ENCODE measurements at places on chromosomes 2 and 18.

DNA sequence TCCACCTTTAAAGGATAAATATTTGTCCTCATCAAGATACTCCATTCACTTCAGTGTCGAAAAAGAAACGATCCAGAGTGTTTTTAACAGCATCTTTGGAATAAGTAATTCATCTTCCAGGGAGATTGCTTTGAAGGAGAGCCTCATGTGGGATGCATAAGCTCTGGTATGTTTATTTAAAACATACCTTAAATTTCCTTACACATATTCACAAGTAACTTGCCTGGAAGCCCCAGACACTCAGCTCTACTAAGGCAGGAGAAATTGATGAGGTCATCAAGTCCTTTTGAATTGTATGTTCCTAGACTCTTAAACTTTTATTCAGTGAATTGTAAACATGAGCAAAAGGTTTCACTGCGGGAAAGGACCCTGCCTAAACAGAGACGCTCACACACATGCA is 103.0 kb downstream of the CDK15 start:
- no peak for DNase-seq

- no peak for DNase-seq
Observed at GRCh38 chr2:142321706-142322280, 191.0 kb upstream of the LRP1B start.

DNA sequence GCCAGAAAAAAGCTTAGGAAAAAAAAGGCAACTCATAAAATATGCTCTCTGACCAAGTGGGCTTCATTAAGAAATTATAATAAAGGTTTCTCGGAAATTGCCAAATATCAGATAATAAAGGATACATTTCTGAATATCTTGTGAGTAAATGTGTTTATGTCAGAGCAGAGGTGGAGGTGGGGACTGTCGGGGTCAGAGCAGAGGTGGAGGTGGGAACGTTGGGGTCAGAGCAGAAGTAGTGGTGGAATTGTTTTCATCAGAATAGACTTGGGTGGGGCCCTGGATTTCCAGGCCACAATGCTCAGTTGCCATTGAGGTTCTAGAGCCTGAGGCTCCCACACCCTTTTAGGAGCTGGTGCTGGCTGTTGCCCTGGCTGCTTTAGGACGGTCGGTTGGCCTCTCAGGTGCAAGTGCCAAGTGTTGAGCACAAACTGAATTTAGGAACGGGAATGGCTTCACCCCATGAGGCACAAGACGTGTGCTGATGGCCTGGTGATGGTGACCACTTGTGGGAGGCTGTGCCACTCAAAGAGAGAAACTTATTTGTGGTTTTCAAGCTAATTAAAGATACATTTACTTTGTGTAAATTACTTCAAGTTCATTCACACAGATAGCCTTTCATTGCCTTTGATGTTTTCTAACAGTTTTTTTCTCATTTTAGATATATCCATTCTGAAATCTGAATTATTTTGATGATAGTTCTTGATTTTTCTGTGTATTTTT is 131.5 kb downstream of the ATP9B start:
- DNase-seq, result peak; percentile 26

DNA sequence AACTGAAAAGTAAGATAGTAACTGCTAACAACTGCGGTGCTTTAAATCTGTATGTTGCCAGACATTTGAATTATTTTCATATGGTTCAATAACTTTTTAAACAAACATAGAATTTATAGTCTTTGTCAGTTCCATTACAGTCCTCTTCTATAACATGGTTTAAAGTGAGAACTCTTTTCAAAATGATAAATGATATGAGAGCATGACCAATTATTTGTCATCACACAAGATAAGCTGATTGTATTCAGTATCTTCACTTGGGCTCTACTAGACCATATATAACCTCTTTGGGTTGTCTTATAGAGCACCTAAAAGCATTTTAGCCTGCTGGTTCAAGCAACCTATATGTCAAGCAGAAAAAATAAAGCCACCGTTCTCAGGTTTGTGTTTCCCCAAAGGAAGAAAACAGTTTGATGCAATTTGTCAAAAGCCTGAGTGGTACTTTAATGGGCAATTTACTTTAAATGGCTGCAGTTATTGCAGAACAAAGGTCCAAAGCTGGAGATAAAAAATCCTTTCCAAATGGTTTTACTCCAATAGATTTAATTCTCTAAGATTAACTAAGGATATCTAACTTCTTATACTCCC is 298.4 kb downstream of the FSIP2 start:
- DNase-seq, result no peak

GRCh38 chr2:9030841-9031240 is 27.4 kb upstream of the MBOAT2 start:
- DNase-seq, result no peak

GRCh38 chr2:240450532-240451107 is 15.2 kb downstream of the GPC1 start:
- no peak for DNase-seq

DNA sequence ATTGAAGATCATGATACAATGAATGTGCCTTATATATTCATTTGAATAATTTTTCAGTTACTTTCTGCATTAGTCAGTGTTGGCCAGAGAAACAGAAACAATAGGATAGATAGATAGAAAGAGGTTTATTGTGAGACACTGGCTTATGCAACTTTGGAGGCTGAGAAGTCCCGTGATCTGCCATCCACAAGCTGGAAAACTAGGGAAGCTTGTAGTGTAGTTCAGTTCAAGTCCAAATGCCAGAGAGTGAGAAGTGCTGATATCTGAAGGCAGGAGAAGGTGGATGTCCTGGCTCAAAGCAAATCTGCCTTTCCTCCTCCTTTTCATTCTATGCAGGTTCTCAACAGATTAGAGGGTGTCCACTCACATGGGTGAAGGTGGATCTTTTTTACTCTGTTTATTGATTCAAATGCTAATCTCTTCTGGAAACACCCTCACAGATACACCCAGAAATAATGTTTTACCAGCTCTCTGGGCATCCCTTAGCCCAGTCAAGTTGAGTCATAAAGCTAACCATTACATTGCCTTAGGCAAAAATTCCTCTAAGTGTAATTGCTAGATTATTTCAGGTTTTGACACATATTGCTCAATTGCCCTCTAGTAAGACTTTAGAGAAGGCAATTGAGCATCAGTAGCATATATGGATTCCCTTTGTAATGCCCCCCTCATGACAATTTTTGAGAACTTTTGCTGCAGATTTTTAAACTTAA is 341.4 kb downstream of the LPIN1 start:
- DNase-seq, result no peak

DNA sequence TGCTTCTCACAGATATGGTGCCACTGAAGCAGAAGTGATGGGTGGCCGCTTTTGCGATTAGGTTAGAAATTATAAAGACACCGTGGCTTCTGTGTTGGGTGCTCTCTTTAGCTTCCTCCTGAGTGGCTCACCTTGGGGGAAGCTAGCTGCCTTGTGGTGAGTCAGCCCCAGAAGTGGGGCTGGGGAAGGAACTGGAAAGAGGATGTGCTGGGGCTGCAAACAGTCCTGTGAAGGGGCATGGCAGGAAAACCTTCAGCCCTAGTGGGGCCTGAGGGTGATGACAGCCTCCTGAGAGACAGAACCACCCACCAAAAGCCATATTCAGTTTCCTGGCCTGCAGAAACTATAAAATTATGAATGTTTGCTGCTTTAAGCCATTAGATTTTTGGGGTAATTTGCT is 8.9 kb upstream of the ASB18 start:
- DNase-seq, result no peak

DNA sequence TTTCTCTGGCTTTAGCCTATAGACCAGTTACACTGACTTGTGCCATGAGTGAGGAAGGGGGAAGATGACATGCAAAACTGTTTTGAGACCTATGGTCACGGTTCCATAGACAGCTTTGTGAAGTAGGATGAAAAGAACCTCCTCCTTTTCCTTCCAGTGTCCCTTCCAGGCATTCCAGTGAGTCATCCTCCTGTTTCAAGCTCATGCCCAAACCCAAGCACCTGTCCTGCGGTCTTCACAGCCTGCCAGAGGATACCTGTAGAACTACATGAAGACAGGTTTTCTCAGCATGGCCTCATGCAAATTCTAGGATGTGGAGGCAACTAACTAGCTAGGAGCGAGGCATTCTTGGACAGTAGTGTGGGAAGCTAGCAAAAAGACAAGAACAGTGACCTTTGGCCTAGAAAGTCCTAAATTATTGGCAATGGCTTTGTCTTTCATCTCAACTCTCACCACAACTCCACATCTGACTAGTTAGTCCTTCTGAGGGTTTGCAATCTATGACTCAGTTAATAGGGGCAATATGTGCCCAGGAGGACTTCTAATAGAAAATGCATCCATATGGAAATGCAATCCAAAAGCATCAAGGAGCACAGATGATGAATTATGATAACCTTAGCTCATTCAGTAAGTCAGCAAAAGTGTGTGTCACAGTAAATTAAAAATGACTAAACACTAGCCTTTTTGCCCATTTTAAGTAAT is 154.7 kb downstream of the RBM43 start:
- DNase-seq, result no peak

GRCh38 chr18:14089781-14090180 is 42.5 kb downstream of the ZNF519 start:
- no peak for DNase-seq

GRCh38 chr2:228103379-228103778 is 78.1 kb downstream of the SPHKAP start:
- no peak for DNase-seq

DNA sequence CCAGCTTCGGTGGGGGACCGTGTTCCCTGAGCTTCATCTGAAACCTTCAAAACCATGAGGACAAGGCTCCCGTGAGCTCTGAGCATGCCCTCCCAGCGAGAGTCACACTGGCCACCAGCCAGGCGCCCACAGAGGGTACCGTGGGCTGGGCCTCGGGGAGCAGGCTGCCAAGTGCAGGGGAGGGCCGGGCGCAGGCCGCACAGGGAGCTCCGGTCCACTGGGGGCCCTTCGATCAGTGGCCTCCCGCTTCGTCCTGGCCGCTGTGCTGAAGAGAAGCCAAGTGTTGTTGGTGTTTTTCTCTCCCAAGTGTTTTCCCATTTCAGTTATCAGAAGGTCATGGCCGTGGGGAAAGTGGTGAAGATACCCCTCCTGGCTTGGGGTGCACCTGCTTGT is 144.4 kb downstream of the PTGR3 start:
- no peak for DNase-seq

- no peak for DNase-seq
Observed at GRCh38 chr18:70335892-70336726, 47.3 kb downstream of the SOCS6 start.

GRCh38 chr2:112787729-112788393 is 3.6 kb upstream of the IL1A start:
- DNase-seq, result no peak

DNA sequence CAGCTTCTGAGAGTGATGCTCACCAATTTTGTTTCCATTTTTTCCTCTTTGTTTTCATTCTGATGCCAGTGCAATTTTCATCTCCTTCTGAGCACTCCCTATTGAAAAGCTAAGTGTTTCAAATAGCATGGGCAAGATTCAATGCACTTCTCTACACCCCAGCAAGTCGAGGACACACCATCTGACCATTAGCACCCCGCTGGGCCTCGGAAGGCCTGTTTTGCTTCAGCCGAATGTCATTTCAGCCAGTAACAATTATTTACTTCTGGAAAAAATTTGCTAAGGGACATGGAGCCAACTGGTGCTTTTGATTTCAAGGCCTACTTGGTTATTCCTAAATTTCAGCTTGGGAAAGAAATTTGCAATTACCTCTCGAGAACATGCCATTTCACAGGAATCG is 392.4 kb downstream of the RNF144A start:
- no peak for DNase-seq

Data from left renal cortex interstitium (tissue), 4 donors.